ENCODE measurements at places on chromosomes 5 and 9. TPM values are rescaled to one million over a fixed set of nuclear protein-coding genes. Genes with fewer than 3 reads are reported as not detected.

Gene NDUFS4
- 124 TPM for total RNA-seq

Gene NAA35
- 33.4 TPM for total RNA-seq

Gene IL17B
- 4.0 TPM for total RNA-seq

Gene FAXDC2
- 54.9 TPM for total RNA-seq

Gene ANGPTL2
- 58.5 TPM for total RNA-seq

Gene KDM3B
- total RNA-seq: 77.8 TPM

Gene SCGB3A2
- total RNA-seq: not detected

Gene KCNN2
- 7.3 TPM for total RNA-seq

Gene PRDM9
- not detected for total RNA-seq

Gene CDH6
- total RNA-seq: 50.9 TPM

Gene OSMR
- total RNA-seq: 10.1 TPM

Gene AQP3
- total RNA-seq: 2.5 TPM

Gene FOXD4
- total RNA-seq: 0.99 TPM

Gene GLDC
- total RNA-seq: 20.3 TPM

Gene ASPN
- total RNA-seq: 118 TPM

Gene NMUR2
- 0.30 TPM for total RNA-seq

Gene SLIT3
- 18.1 TPM for total RNA-seq

Gene LCNL1
- total RNA-seq: 2.3 TPM

Gene ARL14EPL
- total RNA-seq: not detected

Gene CAPSL
- total RNA-seq: 2.6 TPM

Gene NEURL1B
- 17.4 TPM for total RNA-seq

Gene PROB1
- 1.4 TPM for total RNA-seq

Gene PAPPA
- total RNA-seq: 6.2 TPM

Gene CENPK
- 13.8 TPM for total RNA-seq

Gene IL5
- total RNA-seq: not detected

Gene SPATA6L
- total RNA-seq: 7.9 TPM

Gene MEF2C
- total RNA-seq: 77.9 TPM

Gene TMEFF1
- total RNA-seq: 13.5 TPM
